ENCODE measurements at places on chromosomes 12 and 14.

- DNase-seq, result no peak
Measured at GRCh38 chr14:51432302-51432948, 192.4 kb downstream of the TMX1 start.

- DNase-seq, result no peak
Measured at GRCh38 chr14:89479802-89480201, 62.8 kb upstream of the FOXN3 start.

DNA sequence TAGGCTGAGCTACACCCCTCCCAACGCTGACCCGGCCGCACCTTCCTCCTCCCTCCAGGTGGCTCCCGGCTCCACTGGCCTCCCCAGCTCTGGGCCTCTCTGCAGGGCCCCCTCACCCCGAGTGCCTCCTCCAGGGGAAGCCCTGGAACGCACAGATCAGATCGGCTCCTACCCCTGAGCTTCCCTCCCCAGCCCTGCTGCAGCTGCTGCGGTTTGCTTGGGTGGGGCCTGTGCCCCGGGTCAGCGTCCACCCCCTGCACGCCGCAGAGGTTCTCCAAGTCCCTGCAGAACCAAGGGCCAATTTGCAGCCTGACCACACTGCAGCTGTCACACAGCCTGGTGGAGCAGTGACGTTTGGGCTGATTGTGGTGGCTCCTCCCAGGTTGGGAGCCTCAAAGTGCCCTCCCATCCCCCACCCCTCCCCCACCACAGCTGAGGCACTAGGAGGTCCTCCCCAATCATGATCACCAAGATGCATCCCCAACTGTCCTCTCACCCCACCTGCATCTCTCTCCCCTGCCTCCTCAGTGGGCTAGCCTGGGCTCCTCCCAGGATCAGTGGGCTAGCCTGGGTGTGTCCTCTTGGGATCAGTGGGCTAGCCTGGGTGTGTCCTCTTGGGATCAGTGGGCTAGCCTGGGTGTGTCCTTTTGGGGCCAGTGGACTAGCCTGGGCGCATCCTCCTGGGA is 12.8 kb upstream of the FBRSL1 start:
- DNase-seq, result no peak

DNA sequence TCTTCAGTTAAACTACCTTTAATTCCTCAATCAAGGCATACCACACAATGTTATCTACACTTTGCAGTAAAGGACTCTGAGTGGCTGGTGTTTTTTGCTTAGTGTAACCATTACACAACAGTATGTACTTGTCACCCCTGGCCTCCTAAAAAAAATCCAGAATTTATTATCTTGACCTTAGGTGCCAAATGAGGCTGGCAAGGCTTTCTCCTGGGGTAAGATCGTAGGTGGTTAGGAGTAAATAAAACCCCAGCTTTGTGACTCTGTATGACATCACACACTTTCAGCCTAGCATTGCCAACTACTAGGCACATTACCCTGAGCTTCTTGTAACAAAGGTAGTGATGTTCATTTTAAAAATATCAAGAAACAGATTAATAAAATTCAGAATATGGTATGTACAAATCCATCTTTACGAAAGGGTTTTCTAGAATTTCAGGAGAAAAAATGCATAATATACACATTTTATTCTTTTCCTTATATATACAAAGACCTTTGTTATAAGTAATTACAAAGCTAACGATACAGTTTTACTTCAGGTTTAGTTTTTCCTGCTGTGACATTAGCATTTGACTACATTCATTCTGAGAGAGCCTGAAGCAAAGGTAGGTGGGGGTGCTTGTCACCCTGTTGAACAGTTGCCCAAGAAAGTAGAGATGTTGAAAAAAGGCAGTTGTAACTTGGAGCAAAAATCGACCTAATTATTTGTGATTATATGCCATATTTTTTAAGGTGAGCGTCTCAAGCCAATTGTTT is 13.5 kb downstream of the TCL1A start:
- no peak for DNase-seq

GRCh38 chr14:52063052-52063462 is 5.8 kb downstream of the NID2 start:
- no peak for DNase-seq

DNA sequence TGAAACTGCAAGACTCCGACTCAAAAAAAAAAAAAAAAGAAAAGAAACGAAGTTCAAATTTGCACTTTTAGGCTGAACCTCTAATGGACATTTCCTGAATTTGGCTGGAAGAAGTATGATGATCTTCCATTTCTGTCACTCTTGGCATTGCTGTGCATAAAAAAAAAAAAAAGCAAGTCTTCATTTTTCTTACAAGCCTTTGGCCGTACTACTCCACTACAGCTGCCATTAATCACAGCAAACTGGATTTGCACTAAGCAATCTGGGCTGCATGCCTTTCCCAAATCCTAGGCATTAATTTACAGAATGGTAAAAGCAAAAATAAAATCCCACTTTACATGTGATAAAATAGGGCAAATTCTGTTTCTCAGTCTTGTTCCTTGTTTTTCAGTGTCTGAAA is 7.1 kb downstream of the CSRP2 start:
- no peak for DNase-seq

DNA sequence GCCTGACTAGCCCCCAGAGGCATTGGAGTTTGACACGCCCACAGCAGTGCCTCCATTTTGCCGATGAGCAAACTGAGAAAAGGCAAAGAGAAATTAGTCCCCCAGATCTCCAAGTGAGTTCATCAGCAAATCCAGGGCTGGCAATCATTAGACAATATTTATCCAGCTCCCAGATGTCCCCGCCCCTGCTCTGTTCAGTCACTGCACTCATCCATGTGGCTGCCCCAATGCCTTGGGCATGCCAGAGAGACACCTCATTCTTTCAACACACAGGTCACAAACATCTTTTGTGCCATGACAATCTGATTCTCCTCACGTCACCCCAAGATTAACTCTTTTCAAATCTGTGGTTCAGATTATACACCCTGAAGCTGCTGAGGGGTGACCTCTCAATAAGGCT is 43.5 kb downstream of the DPF3 start:
- no peak for DNase-seq

GRCh38 chr12:15754233-15754632 is 35.0 kb downstream of the EPS8 start:
- no peak for DNase-seq

- DNase-seq, result no peak
Measured at GRCh38 chr12:69481133-69481532, 10.9 kb downstream of the FRS2 start.
